Right ventricle myocardium inferior (tissue), 1 donor: ENCODE measurements at places on chromosomes 3 and 15. TPM values are rescaled to one million over a fixed set of nuclear protein-coding genes. Genes with fewer than 3 reads are reported as not detected.

Gene BFSP2
- total RNA-seq, result not detected

Gene P3H2
- 1.3 TPM for total RNA-seq

Gene GPR62
- total RNA-seq, result 0.22 TPM

- DNase-seq, result no peak
Measured at GRCh38 chr3:97658668-97659285, 105.8 kb upstream of the ARL6 start.

GRCh38 chr3:151895478-151896241 is 22.2 kb downstream of the SUCNR1 start:
- DNase-seq, result no peak

- DNase-seq, result no peak
Measured at GRCh38 chr3:191958980-191959671, 498.2 kb downstream of the PYDC2 start.

GRCh38 chr3:188059351-188059750 is 94.6 kb upstream of the LPP start:
- no peak for DNase-seq

DNA sequence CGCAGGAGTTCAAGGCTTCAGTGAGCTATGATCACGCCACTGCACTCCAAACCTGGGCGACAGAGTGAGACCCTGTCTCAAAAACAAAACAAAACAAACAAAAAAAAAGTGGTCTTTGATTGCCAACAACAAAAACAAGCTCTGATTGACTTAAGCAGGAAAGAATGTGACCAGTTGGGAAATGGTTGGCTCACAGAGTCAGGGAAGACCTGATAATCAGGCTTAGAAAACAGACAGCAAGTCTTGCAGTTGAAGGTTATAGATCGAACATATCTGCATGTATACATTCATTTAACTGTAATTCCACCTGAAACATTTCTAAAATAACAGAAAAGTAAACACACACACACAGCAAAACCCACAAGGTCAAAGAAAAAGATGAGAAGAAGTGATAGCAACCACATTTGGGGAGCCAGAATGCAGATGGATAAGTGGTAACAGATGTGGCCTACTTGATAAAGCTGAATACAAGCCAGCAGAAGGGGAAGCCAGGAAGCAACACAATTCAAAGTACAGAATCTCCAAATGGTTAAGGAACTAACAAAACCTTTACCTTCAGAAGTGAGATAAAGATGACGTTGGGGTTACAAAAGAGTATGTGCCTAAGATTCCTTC is 699.9 kb upstream of the ZNF385D start:
- DNase-seq, result no peak
